ENCODE measurements at places on chromosomes 6 and 20.

DNA sequence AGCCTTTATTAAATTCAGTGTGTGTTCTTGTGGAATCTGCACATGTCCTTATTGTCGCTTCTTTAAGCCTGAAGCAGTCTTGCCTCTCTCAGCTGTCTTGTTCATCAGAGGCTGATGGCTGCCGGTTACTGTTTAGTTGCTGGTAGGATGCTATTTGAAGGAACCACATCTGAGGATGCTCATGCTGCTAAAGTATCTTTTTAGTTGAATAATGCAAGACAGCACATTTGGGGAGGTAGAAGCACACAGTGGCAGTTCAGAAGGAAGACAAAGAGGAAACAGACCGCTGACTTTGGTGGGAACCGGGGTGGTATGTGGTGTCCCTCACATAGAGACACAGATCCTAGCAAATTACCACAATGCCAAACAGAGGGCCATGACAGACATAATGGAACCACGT, 144.2 kb upstream of the HDDC2 start:
- no peak for DNase-seq

DNA sequence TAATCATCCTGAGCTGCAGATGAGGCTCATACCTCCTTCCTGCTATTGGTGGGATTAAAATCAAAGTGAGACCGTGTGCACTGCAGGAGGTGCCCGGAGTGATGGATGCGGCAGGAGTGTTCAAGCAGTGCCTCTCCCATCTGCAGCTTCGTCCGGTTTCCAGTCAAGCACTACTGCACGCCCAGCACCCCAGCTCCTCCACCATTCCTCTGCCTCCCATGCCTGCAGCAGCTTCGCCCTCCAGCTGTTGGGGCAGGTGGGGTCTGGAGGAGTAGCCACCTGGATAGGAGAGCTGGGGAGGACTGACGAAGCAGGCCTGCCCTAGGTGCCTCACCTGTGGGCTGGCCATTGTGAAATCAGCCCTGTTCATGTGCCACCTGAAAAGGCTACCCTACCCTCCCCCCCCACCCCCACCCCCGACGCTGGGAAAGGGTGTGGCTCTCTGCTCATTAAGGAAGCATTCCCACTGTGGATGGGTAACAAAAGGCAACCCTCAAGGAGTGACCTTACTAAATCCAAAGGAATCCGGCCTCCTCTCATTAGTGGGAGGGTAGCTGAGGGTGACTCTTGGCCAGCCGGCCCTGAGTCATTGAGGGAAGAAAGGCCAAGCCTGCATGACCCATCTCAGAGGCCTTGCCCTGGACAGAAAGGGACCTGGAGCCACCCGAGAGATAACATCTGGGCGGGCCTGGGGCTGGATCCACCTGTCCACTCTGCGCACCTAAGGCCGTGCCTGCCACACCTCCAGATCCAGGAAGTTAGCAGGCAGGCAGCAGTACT, 115.9 kb upstream of the ARMC2 start:
- no peak for DNase-seq

- no peak for DNase-seq
Observed at GRCh38 chr6:118974790-118975189, 39.8 kb upstream of the MCM9 start.

- no peak for DNase-seq
Observed at GRCh38 chr6:143734641-143735063, 56.9 kb downstream of the PHACTR2 start.

DNA sequence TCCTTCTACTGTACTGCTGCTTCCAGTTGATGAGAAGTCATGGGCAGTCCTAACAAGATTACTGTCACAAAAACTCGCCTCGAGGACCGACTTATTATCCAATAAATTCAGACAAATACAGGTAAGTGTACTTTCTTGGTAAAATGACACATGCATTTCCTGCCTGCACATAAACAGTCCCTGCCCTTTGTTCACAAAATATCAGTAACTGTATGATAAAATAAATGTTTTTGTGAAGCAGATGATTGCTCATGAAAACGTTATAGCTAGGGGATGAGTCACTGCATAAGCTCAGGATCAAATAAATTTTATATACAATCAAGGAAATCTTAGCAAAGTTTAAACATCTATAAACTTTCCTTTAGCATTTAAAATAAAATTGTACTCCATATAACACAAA, 164.5 kb upstream of the RIPOR2 start:
- DNase-seq, result no peak

DNA sequence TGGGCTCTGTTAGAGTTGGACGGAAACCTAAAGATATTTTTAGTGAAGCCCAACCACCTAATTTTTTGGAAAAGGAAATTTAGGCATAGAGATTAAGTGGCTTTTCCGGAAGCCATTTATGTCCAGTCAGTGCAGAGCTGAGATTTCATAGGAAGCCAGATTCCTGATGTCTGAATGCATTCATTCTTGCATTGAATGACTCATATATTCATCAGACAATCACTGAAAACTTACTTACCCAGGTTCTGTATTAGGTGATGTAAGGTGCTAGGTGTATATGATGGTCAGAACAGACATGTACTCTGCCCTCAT, 4.1 kb downstream of the SH3BGRL2 start:
- no peak for DNase-seq

DNA sequence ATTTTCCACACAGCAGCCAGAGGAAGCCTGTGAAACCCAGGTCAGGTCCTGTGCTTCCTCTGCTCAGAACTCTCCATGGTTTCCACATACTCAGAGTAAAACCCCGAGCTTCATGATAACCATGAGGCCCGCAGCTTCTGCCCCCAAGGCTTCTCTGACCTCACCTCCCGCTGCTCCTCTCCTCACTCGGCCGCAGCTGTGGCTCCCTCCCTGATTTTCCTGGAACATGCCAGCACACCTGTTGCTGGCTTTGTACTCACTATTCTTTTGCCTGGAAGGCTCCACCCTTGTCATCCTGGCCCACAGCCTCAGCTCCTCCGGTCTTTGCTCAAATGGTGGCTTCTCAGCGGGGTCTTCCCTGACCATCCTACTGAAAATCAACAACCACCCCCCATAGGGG, 341.7 kb downstream of the PREX1 start:
- no peak for DNase-seq

DNA sequence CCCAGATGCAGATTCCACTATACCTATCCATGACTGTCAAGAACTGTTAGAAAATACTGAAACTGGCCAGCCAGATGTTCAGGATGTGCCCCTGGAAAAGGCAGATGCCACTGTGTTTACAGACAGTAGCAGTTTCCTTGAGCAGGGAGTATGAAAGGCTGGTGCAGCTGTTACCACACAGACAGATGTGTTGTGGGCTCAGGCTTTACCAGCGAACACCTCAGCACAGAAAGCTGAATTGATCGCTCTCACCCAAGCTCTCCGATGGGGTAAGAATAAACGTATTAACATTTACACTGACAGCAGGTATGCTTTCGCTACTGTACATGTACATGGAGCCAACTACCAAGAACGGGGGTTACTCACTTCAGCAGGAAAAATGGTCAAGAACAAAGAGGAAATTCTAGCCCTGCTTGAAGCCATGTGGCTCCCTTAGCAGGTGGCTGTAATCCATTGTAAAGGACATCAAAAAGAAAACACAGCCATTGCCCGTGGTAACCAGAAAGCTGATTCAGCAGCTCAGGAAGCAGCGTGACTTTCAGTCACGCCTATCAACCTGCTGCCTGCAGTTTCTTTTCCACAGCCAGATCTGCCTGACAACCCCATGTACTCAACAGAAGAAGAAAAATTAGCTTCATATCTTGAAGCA, 459.7 kb upstream of the HTR1E start:
- DNase-seq, result no peak

DNA sequence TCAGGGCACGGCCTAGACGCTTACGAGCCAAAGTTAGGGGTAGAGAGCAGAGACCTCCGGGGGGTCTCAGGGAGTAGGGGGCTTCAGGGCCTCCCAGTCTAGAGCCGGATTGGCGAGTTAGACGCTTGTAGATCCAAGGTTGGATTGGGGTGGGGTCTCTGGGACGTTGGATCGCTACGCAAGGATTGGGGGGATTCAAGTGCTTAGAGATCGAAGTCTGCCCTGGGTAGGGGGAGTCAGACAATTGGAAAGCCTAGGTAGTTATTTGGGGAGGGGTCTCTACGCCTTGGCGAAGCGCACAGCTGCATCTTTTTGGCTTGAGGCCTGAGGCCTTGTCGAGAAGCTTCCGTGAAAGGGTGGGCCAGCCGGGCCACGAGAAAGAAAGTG, 469 bp downstream of the STX16 start:
- DNase-seq, result no peak

GRCh38 chr6:153126218-153126617, 4.9 kb downstream of the RGS17 start:
- DNase-seq, result no peak

Data from HL-60 (cell line).